PC-3 (cell line): ENCODE measurements at places on chromosomes 4 and X. TPM values are rescaled to one million over a fixed set of nuclear protein-coding genes. Genes with fewer than 3 reads are reported as not detected.

Gene SOD3
- 10.7 and 16.4 TPM in 2 replicates for total RNA-seq

Gene GAGE12J
- total RNA-seq, result not detected in 2 replicates

Gene GRPR
- 22.5 and 26.5 TPM in 2 replicates for total RNA-seq

- no peak for DNase-seq
- no peaks in the 10 kb centered on the region for H3K36me3 ChIP-seq
- H3K27ac ChIP-seq, result no peak overlapping the region
- H3K4me1 ChIP-seq, result no peaks in the 10 kb centered on the region
- H3K4me3 ChIP-seq, result no peak overlapping the region
Observed at GRCh38 chrX:39399387-39399786, 598.1 kb downstream of the MID1IP1 start.

Gene MGARP
- 0.33 TPM in 1 of 2 replicates, not detected in the other for total RNA-seq
